ENCODE measurements at places on chromosomes 7 and 10.
A peak's percentile ranks its signal among the peaks of the same experiment; 100 is the strongest.

- no peak for DNase-seq
Measured at GRCh38 chr7:150858236-150859197, 6.2 kb downstream of the AOC1 start.

DNA sequence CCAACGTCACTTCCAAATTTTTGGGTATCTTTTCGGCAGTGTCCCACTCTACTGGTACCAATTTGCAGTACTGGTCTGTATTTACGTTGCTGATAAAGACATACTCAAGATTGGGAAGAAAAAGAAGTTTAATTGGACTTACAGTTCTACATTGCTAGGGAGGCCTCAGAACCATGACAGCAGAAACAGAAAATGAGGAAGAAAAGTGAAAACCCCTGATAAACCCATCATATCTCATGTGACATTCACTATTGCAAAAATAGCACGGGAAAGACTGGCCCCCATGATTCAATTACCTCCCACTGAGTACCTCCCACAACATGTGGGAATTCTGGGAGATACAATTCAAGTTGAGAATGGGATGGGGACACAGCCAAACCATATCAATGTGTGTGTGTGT, 364.0 kb upstream of the KCND2 start:
- no peak for DNase-seq

DNA sequence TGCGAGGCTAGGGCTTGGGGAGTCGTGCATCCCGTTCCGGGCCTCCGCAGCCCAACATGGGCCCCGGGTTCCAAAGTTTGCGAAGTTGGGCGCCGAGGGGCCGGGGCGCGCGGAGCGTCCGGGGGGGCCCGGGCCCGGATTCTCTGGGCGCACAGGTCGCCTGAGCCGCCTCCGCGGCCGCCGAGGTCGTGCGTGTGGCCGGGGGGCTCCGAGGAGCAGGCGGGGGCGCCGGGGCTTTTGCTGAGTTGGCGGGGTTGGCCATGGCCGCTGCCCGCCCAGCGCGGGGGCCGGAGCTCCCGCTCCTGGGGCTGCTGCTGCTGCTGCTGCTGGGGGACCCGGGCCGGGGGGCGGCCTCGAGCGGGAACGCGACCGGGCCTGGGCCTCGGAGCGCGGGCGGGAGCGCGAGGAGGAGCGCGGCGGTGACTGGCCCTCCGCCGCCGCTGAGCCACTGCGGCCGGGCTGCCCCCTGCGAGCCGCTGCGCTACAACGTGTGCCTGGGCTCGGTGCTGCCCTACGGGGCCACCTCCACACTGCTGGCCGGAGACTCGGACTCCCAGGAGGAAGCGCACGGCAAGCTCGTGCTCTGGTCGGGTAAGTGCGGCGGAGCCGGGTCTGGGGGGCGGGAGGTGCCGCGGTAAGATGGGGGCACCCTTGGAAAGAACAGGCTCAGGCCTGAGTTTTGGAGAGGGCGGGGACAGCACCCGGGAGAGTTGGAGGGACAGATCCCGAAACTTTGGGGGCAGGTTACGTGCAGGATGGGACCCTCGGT, 643 bp downstream of the SMO start:
- no peak for DNase-seq

GRCh38 chr10:79380125-79380945, 33.1 kb downstream of the PPIF start:
- DNase-seq = peak; percentile 27

GRCh38 chr10:33859319-33860022, 525.0 kb upstream of the NRP1 start:
- DNase-seq = no peak

DNA sequence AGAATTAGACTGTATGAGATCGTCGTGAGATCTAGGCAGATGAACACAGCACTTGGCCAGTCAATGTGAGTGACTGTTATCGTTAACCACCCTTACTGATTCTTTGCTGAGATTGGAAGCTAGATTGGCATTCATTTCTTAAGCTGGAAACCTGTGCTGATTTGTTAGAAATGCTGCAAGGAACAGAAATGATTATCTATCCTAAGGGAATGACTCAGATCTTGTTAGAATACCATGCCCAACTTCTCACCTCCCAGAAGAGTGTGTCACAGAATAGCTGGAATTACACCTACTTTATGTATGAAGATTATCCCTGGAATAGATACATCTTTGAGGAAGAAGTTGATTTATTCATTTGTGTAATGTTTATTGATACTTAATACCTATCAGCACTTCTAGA, 275.2 kb downstream of the AUTS2 start:
- DNase-seq = no peak

DNA sequence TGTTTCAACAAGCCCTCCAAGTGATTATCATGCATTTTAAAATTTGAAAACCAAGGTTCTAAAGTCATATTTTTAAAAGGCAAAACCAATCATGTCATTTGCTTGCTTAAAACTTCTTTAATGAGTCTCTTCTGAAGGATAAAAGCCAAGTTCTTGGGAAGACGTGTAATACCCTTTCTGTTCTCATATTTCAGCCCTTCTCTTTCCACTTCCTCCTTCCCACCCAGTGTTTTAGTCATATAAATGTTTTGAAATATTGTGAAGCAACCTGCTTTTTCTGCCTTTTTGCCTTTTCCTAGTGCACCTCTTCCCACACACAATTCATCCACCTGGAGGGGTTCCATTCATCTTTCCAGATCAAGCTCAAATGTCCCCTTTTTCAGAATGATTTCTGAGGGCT, 211.1 kb upstream of the LRRTM3 start:
- no peak for DNase-seq

DNA sequence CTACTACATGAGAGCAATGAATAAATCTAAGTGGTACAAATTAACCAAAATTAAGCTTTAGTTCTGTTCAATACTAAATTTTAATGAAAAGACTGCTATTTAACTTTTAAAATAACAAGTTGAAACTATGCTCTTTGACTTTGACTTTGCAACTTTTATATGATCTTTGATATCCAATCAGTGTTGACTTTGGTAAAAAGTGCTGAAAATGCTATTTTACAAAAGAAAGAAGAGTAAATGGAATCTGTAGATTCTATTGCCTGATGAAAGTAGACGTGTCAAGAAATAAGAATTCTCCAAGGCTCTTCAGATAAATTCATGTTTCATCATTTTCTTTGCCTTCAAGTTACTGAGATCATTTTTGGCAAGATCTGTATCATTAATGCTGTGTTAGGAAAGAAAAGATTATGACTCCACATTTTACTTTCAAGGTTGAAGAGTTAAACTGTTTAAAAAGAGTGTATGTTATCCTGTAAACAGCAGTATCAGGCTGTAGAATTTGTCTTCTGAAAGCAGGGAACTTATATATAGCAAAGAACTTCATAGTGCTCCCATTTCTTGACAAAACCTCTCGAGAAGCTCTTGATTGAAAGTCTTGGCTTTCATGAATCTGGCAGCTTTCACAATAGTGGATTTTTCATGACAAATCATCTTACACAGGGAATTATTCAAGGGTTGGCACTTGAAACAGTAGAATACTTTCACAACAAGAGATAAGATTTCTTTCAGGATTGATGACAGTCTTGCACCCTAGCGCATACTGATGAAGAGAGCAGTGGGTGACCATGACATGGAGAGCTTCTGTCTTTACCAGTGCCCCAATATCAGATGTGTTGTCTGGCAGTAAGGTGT, 72.1 kb downstream of the PTEN start:
- no peak for DNase-seq

DNA sequence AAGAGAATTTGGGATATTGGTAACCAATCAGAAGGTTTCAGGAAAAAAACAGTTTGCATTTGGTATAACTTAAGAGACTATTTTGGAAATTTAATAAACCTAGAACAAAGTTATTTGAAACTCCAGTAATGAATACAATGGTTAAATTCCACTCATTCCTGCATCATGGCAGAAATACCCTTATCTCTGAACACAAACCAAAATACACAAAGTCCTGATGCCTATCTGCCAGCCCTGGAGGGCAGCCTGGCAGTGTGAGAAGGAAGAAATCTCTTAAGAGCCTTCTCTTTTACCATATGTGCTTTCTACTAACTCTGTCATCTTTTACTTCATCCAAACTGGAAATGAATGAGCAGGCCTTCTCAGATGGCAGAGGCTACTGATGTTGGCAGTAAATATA, 147.1 kb upstream of the LYZL1 start:
- DNase-seq = no peak

DNA sequence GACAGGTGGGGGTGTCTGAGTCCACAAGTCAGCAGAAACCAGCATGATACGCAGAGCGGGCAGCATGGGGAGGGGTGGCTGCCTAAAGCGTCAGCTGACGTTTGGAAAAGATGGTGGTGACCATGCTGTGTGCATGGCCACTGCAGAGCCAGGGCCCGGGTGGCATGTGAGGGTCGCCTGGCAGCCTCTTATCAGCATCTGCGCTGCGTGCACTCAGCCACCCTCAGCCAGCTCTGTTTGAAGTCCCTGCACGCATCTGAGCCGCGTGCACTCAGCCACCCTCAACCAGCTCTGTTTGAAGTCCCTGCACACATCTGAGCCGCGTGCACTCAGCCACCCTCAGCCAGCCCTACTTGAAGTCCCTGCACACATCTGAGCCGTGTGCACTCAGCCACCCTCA, 61.5 kb downstream of the WDR37 start:
- no peak for DNase-seq

DNA sequence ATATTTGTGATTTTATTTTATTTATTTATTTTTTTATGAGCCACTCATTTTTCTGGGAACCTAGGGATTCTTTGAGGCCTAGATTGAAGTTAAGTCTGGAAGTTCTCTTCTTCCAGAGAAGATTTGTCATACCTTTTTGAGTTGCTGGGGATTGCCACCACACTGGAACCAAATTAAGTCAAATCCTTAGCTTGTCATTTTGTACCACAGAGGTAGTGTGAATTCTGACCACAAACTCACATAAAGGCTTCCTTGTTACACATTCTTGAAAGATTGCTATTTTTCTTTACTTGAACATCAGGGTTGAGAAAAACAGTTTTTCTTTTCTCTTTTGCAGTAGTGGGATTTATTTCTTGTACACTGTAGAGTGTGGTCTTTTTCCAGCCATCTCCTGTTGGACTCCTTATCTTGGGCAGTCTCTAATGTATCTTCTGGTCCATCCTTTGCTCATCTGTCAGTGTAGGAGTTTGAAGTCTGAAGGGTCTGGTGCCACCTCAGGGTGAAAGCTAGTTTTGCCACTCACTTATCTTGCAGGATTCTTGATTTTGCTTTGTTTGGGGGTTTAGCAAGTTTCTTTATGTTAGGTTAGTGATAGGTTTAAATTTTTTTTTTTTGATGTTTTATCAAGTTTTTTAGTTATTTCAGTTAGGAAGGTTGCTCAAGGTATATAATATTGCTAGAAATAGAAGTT, 24.8 kb downstream of the PCBD1 start:
- DNase-seq = no peak

- no peak for DNase-seq
Measured at GRCh38 chr7:134364619-134365037, 47.9 kb upstream of the SLC35B4 start.

- no peak for DNase-seq
Measured at GRCh38 chr10:132586739-132587138, 49.2 kb downstream of the INPP5A start.

GRCh38 chr10:70331486-70332268, 47.9 kb upstream of the NPFFR1 start:
- peak; percentile 88 for DNase-seq

- no peak for DNase-seq
Measured at GRCh38 chr10:22501863-22502262, 156.6 kb downstream of the SPAG6 start.

GRCh38 chr10:85594239-85594638, 772.4 kb downstream of the GRID1 start:
- DNase-seq = no peak

GRCh38 chr7:4882169-4883032, 1.1 kb downstream of the RADIL start:
- no peak for DNase-seq

- no peak for DNase-seq
Measured at GRCh38 chr10:78225594-78225993, 191.9 kb downstream of the RPS24 start.

GRCh38 chr10:131155876-131156230, 155.7 kb downstream of the TCERG1L start:
- no peak for DNase-seq

- DNase-seq = no peak
Measured at GRCh38 chr10:24898501-24898900, 53.9 kb downstream of the PRTFDC1 start.

GRCh38 chr10:60235001-60235400, 154.7 kb downstream of the ANK3 start:
- peak; percentile 9 for DNase-seq

- DNase-seq = no peak
Measured at GRCh38 chr10:6659451-6659850, 79.4 kb upstream of the PRKCQ start.

DNA sequence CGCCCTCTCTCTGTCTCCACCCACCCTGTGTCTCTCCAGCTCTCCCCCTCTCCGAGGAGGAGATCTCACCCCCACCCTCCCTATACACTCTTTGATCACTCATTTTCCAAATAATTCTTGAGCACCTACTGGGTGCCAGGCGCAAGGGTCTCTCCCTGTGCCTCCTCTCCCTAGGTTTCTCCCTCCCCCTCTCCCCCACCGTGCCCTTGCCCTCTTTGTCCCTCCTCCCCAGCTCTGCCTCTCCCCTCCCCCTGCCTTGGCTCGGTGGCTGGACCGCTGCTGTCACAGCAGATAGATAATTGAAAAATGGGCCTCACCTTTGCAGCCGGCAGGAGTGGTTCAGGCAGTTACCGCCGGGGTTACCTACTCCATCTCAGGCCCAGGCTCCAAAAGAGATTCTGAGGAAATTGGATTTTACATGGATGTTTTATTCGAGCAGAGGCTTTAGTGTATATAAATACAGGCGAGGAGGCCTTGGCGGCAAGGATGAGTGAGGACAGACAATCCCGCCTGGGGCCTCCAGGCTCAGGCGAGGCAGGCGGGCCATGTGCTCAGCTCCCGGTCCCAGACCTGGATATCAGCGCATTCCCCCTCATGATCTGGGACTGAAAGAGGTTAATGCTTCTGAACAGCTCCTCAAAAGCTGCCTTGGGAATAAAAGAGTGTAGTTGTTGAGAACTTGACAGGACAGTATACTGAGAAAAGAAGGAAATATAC, 60.8 kb upstream of the BTRC start:
- no peak for DNase-seq

DNA sequence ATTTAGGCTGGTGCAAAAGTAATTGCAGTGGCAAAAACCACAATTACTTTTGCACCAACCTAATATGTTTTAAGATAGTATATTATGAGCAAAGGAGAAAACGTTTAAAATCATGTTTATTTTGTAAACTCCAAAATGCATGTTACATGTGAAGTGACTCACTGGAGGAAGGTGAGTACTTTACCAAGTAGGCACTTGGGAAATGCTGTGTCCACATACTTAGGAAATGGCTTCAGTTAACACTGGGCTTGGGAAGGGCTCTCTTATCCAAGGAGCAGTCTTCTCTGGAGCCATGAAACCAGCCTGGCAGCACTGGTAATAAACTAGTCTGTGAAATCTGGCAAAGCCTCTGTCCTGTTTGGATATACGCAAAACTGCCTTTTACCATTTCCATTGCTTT, 4.4 kb downstream of the RPS24 start:
- no peak for DNase-seq

GRCh38 chr10:67788028-67788886, 49.7 kb downstream of the DNAJC12 start:
- DNase-seq = no peak

Measured in NCI-H2029 treated with DMSO at 0.1 percent for 48 hours (cell line).